ENCODE measurements at places on chromosomes 1 and 21.

GRCh38 chr1:230236301-230237008, 169.4 kb downstream of the GALNT2 start:
- no peak for DNase-seq

GRCh38 chr1:28193701-28194161, 17.2 kb upstream of the PTAFR start:
- DNase-seq: no peak

- no peak for DNase-seq
Observed at GRCh38 chr1:44068442-44068921, 37.2 kb upstream of the SLC6A9 start.

- DNase-seq: no peak
Observed at GRCh38 chr1:226549937-226550671, 1.5 kb downstream of the STUM start.

DNA sequence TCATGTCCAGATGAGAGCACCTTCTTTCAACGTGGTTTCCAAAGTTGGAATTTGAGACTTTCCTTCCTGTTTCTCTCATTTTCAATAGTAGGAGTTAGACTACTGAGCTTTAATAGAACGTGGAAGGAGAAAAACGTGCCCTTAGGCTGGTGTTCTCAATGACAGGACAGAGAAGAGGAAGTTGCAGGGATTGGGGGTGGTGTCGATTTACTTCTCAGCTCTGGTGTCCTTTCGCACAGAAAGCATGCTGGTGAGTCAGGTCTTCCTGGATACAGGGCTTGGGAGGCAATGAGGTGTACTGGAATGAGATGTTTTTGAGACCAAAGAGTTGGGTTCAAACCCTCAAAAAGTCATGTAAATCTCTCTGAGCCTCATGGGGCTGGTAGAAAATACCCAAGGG, 67.1 kb downstream of the HIVEP3 start:
- DNase-seq: peak; percentile 47

GRCh38 chr1:148352470-148353053, 130.5 kb downstream of the PPIAL4G start:
- DNase-seq: no peak

DNA sequence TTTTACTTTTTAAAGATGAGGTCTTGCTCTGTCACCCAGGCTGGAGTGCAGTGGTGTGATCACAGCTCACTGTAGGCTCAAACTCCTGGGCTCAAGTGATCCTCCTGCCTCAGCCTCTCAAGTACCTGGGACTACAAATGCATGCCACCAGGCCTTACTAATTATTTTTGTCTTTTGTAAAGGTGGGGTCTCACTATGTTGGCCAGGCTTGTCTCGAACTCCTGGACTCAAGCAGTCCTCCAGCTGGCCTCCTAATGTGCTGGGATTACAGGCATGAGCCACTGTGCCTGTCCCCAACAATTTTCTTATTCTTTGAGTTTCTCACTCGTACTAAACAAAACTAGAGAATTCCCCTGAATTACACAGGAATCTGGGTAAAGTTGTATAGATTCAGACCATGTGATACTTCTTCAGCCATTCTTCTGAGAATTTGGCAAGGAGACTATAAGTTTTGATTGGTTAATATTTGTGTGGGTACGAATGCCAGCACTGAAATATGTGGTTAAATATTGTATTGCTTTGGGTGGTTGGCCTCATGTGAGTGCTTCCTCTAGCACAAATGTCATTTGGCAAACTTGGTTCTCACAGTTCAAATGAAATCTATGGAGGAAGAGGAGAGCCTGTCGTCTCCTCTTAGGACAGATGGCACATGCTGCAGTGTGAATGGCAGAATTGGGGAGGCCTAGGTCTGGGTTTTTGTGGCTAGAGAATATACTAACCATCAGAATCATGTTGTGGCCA, 104.9 kb downstream of the RUNX1 start:
- no peak for DNase-seq

- DNase-seq: no peak
Observed at GRCh38 chr1:8870616-8871538, 7.6 kb downstream of the ENO1 start.

Measured in fibroblast of the aortic adventitia (primary cell).